ENCODE measurements at places on chromosomes 4 and X.

DNA sequence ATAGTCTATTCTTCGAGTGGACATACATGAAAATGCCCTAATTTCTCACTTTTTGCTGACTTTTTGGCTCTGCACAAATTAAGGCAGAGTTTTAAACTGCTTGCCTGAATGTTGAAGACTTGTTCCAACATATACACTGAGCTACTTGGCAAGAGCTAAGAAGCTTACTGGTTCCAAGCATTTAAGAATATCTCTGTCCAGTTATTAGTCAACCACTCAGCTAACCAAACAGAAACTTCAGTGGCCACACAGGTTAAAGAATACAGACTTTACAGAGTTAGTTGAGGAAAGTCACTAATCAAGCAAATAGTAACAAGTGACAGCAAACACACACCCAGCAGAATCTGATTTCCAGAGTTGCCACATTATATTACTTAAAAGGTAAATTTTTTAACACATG lies 35.5 kb downstream of the AMER1 start:
- no peak for DNase-seq

DNA sequence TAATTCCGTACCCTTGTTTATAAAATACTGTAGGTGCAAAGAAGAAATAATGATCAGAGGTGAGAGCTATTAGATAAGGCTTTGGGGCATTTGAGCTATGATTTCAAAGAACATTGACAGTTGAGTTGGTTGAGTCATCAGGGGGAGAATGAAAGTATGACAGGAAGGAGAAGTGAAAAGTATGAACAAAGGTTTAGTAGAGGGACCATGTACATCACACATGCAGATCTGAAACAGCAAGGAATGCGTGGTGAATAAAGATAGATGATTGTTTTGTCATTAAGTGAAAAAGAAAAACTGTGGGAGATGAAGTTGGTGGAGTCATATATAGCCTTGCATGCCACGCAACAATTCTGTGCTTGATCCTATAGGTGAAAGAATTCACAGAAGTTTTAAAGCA lies 163.1 kb downstream of the ARAP2 start:
- no peak for DNase-seq

DNA sequence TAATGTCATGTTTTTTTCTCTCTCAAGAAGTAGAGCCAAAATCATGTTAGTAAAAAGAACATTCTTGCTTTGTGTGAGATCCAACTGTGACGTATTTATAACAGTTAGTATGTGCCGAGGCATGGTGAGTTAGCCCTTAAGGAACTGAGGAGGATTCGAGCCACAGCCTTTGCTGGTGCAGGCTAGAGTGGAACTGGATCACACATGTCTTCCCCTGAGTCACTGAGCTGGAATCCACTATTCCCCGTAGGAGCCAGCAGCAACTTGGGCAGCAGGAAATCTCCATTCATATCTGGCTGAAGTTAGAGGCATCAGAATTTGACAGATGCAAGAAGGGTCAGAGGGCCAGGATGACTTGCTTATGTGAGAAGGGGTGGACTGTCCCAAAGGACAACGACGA lies 144.6 kb upstream of the KIT start:
- DNase-seq: no peak

- no peak for DNase-seq
Observed at GRCh38 chr4:11421116-11421515, 7.6 kb downstream of the HS3ST1 start.

DNA sequence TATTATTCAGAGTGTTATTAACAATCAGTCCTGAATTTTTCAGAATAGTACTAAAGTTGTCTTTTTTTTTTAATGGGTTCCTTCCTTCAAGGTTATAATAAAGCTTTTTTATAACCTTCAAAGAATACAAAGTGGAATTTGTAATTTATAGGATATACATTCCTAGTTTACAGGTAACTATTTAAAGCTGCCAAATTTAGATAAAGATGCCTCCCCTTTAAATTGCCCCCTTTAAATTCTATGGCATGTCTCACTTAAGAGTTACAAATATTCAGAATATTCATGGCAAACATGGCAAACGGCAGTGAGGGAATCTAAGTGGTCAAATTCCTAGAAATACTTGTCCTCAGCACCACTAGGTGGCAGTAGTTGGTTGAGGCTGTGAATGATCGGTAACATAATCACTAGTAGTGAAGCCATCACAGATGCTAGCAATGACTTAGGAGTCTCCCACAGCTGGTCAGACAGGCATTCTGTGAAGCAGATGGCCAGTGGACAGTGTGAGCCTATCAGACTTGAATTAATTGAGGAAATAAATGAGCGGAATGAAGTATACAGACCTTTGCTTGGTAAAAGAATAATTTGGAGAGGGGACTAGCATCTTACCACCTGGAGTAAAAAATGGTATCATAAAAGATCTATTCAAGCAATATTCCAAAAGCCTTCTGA lies 86.4 kb downstream of the CBR4 start:
- peak; percentile 4 for DNase-seq
